ENCODE measurements at places on chromosomes 6 and 20. TPM values are rescaled to one million over a fixed set of nuclear protein-coding genes. Genes with fewer than 3 reads are reported as not detected.

GRCh38 chr20:8118760-8119159, 13.3 kb upstream of the PLCB1 start:
- H3K4me3 ChIP-seq = no peak overlapping the region
- no peaks in the 10 kb centered on the region for H3K36me3 ChIP-seq
- no peaks in the 10 kb centered on the region for H3K27me3 ChIP-seq
- no peak overlapping the region for H3K27ac ChIP-seq

GRCh38 chr6:137589067-137589848, 95.1 kb upstream of the OLIG3 start:
- no peaks in the 10 kb centered on the region for H3K36me3 ChIP-seq
- H3K27me3 ChIP-seq = no peaks in the 10 kb centered on the region
- H3K4me3 ChIP-seq = no peak overlapping the region
- no peak overlapping the region for H3K27ac ChIP-seq
- no peaks in the 10 kb centered on the region for H3K4me1 ChIP-seq
- DNase-seq = no peak

- no peak overlapping the region for H3K4me3 ChIP-seq
- DNase-seq = no peak
- H3K4me1 ChIP-seq = no peaks in the 10 kb centered on the region
- no peaks in the 10 kb centered on the region for H3K27me3 ChIP-seq
- no peak overlapping the region for H3K27ac ChIP-seq
These were observed 29.4 kb downstream of the LPA start for GRCh38 chr6:160634706-160635105.

LAMA5 gene
- total RNA-seq = 61.1 TPM
